Activated naive CD4-positive, alpha-beta T cell treated with anti-CD3 and anti-CD28 coated beads, Interleukin-2, amount 10 ng/mL, durations not matched to agents 7 days and 5 days (primary cell): ENCODE measurements at places on chromosomes 1 and 21.

DNA sequence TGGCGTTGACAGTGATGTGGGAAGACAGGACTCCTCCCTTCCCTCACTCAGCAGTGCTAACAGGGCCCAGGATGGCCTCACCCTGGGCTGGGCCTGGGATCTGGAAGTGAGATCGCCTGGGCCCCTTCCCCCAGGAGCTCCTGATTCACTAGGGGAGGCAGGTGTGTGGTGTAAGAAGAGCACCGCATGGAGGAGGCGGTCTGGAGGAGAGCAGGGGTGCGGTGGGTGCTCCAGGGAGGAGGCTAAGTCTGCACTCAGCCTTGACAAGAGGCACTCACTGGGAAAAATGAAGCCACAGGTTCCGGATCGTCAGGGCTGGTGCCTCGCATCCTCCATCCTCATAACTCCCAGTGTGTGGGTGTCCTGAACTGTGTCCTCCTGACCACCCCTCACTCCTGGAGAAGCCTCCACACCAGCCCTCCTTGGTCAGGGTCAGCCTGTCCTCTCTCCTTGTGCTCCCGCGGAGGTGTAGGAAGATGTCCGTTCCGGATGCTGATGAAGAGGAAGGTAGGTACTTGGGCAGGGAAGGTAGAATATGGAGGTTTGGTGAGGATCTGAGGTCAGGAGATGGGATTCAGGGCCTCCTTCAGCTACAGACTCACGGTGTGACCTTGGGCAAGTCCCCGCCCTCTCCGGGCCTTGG, 142.1 kb upstream of the WNT4 start:
- DNase-seq, result no peak

DNA sequence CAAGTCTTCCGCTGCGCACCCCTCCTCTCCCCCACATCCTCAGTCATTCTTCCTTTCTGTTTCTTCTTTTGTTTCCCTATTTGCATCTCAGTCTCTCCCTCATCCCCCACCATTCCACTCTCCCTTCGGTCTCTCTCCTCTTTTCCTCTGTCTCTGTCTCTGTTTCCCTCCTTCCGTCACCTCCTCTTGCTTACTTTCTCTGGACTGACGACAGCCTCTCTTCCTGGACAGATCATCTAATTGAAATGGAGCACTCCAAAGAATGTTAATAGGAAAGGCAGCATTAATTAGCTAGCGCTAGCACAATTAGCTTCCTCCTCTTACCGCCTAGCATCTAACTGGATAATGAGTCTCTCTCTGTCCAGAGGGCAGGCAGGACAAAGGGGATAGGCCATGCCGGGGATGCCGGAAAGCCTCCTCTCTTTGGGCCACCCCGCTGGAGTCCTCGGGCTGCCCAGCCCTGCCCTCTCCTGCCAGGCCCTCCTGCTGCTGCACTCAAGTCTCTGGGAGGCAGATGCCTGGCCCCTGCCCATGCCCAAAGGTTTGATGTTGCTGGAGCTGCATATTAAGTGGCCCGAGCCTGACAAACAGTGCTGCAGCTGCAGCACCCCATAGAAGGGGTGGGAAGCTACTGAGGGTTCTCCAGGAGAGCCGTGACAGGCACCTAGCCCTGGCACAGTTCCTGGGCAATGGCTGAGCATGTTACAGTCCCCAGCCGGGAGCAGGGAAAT, 20.8 kb downstream of the DISP3 start:
- DNase-seq, result no peak

- no peak for DNase-seq
These were observed 221.5 kb downstream of the RERE start for GRCh38 chr1:8595941-8596340.

- DNase-seq, result no peak
These were observed 1.0 kb downstream of the DDAH1 start for GRCh38 chr1:85463731-85464496.

- no peak for DNase-seq
These were observed 51.2 kb downstream of the CD2 start for GRCh38 chr1:116805398-116805797.

DNA sequence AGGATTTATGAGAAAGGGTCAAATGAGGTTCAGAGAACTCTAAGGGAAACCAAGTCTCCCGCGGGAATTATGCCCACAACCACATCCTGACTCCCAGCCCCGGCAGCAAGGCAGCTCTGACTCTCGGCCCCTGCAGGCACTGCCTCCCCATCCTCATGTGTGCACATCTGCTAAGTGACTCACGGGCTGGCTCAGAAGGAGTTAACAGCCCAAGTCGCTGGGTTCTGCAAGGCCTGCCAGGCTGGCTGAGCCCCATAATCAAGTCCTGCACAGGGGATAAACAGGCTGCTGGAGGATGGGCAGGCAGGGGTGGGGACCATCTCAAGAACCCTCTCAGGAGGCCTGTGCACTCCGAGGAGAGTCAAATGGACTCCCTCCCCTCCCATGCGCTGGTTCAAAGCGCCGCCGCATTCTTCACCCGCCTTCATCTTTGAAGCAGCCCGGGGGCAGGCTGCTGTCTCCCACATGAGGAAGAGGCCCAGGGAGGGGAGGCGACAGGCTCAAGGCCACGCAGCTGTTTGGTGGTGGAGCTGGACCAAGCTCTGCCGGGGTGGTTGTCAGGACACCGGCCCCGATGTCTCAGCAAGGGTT, 344.3 kb downstream of the MATN1 start:
- no peak for DNase-seq

GRCh38 chr1:116769561-116769977, 15.3 kb downstream of the CD2 start:
- peak; percentile 85 for DNase-seq

- peak; percentile 68 for DNase-seq
These were observed at the start of gene RGS1 for GRCh38 chr1:192575499-192576189. RGS1 (plus strand) TSS chr1:192575773; CDS start chr1:192575793, 20 bp downstream.

GRCh38 chr1:71561729-71562128, 480.9 kb upstream of the ZRANB2 start:
- no peak for DNase-seq
